8988T (cell line): ENCODE measurements at places on chromosomes 13 and 19.

DNA sequence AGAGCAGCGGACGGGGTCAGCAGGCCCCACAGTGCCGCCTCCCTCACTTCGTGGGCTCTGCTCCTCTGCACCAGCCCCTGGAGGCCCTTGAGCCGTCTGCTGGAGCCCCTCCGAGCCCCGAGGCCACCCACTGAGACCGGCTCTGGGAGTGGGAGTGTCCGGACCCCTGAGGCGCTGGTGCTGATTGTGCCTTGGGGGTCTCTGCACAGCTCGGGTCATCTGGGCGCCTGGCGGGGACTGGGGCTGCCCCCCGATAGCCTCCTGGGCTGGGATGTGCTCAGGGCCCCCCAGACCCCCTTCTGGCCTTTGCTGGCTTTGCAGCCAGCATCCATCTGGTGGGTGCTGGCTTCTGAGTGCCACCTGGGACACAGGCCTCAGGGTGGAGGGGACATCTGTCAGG, 15.4 kb downstream of the CBARP start:
- no peak for DNase-seq

- DNase-seq: no peak
Observed at GRCh38 chr19:46591254-46591653, 9.9 kb upstream of the CALM3 start.

DNA sequence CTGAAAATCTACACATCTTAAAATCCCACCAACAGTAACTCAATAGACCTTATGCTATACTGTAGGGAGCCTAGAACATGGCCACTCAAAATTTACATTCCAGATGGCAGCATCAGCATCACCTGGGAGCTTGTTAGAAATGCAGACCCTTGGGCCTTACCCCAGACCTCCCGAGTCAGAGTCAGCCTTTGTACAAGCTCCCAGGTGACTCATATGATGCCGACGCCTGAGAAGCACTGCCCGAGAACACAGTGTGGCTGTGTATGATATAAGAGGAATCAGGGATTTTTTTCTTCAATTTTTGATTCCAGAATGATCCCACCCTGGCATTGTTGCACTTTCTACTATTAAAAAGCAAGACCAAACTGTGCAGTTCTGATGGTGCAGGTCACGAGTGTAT, 35.9 kb upstream of the CNMD start:
- no peak for DNase-seq

DNA sequence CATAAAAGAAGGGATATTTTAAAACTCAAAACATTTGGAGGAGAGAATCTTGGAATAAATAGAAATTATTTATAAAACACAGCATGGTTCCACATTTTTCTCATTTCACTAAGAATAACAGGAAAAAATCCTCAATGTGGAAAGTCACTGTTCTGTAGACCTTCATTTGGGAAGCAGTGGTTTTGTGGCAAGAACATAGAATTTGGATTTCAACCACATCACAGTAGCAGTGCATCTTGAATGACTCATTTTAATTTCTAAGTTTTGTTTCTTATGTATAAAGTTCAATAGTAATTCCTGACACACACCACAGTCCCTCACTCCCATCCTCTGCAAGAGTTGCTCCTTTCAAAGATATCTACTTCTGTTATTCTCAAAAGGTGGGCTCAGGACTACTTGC, 264.0 kb downstream of the ENOX1 start:
- DNase-seq: no peak

DNA sequence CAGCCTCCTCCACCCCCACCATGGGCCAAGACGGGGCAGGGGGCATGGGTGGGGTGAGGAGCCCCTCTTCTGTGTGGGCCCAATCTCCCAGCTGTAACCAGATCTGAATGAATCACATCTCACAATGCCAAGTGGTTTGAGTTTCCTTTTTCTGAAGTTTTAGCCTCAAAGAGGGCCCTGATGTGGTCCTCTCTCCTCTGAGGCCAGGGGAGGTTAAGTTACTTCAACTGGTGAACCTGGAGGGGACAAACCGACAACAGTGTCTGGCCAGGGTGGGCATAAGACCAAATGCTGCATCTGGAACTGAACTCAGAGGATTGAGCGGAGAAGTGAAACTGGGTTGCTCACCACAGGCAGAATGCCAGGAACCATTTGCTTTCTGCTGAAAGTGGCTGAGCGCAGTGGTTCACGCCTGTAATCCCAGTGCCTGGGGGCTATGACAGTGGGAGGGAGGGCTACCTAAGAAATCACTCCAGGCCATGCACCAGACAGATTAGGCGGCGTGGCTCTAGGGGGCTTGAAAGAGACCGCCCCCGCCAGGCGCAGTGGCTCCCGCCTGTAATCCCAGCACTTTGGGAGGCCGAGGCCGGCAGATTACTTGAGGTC, 15.4 kb upstream of the IRGC start:
- DNase-seq: no peak

GRCh38 chr19:15788594-15789270, 1.3 kb downstream of the OR10H5 start:
- no peak for DNase-seq

DNA sequence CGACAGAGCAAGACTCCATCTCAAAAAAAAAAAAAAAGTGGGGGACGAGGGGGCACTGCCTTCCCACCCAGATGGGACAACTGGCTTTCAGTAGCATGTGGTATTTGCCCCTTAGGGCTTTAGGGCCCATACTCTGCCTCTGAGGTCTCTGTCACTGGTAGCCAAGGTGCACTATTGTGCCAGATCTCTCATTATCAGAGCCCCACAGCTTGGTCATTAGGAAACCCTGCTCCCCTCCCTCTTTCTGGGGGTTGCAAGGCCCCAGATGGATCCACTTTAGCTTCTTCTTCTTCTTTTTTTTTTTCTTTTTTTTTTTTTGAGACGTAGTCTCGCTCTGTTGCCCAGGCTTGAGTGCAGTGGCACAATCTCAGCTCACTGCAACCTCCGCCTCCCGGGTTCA, 11.2 kb upstream of the ZNF358 start:
- DNase-seq: no peak

DNA sequence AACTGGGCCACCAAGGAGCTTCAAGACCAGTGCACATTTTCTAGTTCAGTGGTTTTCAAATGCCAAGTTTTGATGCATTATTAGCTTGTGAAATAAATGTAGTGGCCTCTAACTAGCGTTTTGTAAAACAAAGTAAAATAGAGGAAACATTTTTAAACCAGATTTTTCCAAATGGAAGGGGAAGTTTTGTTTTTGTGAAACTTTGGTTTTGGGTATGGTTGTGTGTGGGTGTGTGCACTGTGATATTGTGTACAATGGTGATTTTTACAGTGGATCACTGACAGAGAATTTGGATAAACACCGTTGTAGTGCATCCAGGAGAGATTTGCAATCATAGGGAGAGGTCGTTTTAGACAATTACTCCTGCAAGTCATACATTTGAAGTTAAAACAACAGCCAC, 108.9 kb downstream of the SLC7A1 start:
- DNase-seq: no peak

DNA sequence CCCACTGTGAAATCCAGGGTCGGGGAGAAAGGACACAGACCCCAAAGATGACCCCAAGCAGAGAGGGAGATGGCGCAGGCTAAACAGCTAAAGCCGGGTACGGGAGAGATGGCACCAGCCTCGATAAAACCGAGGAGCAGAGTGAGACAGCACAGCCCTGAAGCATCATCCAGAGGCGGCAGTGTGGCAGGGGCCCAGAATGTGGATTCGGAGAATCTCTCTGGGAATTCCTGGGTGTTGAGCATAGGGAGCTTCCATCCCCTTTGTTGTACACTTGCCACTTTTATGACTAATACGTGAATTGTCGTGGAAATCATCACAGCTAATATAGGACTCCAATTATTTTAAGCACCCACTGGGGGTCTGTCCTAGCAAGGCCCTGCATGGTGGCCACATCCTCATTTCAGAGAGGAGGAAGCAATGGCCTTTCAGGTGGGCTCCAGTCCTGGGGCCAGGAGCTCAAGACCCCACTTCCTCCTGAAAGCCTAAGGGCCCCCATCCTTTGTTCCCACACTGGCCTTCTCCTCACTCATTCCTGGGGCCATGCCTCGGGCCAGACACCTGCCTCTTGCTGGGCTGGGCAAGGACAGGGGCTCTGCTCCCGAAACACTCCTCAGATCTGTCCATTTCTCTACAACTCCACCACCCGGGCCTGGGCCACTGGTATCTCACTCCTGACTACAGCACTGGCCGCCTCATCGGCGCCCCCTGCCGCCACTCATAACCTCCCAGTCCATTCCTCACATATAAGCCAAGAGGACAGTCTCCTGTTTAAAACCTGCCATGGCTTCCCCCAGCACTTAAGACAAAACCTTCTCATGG, 29.3 kb upstream of the ATP1A3 start:
- no peak for DNase-seq

- DNase-seq: no peak
Observed at GRCh38 chr19:31339411-31339810, 9.8 kb downstream of the TSHZ3 start.

- peak; percentile 74 for DNase-seq
Observed at GRCh38 chr19:8367327-8368001, 3.5 kb downstream of the ANGPTL4 start.

- no peak for DNase-seq
Observed at GRCh38 chr13:97108530-97108900, 113.6 kb upstream of the MBNL2 start.

- DNase-seq: no peak
Observed at GRCh38 chr19:53101518-53101917, 1.7 kb downstream of the ZNF160 start.

- no peak for DNase-seq
Observed at GRCh38 chr13:32790731-32791130, 204.5 kb downstream of the PDS5B start.

DNA sequence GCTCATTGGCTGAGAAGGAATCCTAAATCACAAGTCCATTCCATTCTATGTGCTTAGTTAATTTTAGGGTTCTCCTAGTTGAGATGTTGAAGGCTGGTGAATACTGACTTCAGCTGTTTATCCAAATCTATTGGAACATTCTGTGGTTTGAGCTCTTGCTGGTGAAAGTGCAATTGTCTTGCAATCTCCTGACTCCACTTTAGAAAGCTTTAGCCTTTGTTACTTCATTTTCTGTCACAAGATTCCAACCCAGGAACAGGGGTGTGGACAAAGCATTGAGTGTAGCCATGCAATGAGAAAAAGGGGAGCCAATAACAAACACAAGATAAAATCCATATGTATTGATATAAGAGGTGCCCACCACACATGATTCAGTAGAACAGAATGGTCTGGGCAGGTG, 15.0 kb downstream of the CEACAM21 start:
- DNase-seq: no peak

DNA sequence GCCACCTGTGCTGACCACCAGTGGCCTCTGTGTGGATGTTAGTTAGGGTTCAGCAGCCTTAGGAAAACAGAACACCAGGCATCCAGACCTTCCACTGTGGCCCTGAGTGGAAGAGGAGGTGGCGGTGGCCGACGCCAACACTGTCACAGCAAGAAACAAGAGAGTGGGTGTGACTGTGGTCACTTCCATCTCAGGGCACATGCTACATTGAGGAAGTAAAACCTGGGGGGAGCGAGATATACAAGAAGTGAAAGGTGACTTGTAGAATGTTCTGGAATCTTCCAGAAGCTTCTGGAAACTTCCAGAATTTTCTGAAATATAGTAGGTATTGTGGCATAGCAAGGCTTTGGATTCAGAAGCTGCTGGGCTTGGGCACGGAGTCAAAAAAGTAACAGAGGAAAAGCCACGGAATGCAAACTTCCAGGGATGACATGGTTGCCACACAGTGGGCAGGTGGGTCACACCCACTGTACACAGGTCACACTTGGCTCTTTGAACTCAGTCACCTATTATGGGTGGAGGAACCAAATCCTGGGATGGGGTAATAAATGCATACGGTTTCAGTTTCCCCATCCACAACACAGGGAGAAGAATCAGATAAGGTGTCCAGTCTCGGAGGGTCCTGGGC, 24.3 kb downstream of the GNG7 start:
- DNase-seq: no peak

DNA sequence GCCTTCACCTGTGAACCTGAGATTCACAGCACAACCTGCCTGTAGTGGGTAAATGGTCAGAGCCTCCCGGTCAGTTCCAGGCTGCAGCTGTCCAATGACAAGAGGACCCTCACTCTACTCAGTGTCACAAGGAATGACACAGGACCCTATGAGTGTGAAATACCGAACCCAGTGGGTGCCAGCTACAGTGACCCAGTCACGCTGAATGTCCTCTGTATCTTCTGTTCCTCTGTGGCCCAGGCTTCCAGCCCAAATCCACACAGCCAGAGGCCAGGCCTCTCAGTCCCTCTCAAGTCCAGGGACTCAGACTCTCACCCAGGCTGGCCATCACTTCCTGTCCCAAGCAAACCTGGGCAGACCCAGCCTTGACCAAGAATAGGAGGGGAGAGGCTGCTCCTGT, 10.8 kb downstream of the CEACAM3 start:
- DNase-seq: no peak
